ENCODE measurements at places on chromosomes 12 and 14.

GRCh38 chr12:104304261-104305009, 896 bp downstream of the EID3 start:
- DNase-seq: peak; percentile 41

- DNase-seq: no peak
These were observed 894.9 kb downstream of the VRK1 start for GRCh38 chr14:97692084-97692483.

DNA sequence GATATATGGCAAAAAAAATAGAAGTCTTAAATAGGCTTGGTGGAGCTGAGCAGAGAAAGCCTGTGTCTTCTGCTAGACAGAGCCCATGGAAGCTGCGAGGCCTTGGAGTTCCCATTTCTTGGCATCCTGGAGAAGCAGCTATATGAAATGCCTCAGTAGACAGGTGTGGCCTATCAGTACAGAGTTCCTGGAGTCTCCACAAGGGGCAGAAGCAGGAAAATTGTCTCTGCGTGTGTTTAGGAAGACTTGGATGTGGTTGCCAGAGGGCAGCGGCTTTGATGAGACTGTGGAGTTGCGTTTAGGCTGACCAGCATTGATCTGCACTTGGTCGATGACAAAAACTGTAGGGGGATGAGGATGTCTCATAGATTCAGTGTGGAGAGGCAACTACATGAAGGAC, 334.5 kb upstream of the SEL1L start:
- DNase-seq: no peak

DNA sequence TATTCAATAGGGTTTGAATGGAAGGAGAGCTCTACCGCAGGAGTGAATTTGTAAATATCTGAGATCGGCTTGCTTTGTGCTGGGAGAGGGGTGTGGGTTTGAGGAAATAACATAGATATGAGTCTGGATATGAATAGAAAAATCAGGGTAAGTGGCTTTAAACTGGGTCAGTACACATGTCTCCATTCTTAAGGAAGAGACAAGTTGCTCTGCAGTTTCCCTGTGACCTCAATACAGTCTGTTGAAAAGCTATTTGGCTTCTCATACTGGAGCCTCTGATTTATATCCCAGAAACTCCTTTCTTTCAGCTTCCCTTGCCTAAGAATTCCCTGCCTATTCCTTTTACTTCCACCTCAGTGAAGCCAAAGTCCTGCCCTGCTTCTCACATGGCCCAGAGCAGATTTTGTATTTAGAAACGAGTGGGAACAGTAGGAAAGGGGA, 153.5 kb upstream of the ATF7IP start:
- no peak for DNase-seq

- no peak for DNase-seq
These were observed 3.4 kb downstream of the JAG2 start for GRCh38 chr14:105165134-105165704.

DNA sequence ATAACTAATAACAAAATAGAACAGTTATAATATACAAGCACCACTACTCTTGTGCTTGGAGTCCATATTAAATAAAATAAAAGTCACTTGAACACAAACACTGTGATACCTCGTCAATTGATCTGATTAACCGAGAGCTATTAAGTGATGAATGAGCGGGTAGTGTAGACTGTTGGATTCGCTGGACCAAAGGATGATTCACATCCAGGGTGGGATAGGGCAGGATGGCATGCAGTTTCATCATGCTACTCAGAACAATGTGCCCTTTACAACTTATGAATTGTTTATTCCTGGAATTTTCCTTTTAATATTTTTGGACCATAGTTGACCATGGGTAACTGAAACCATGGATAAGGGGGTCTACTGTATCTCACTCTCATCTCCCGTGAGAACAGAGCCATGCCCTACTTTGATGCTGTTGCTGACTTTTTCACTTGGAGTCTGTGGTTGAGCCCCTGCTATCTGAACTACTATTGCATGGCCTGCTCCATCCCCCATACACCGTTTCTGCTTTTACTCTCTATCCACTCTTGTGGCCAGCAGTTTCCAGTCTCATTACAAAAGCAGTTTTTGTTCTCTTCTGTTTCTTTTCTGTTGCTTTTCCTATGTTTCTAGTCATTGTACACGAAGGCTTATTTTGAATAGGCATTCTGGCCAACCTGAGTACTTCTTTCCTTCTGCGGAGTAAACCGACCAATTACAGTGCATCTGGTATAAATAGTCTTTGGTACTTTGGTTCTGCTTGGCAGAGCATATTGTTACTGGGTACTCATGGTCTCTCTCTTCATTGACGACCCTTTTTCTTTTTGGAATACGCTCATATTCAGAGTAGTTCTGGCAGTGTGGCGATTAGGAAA, 12.2 kb downstream of the TMTC2 start:
- no peak for DNase-seq

GRCh38 chr14:23555533-23555881, 564 bp upstream of the THTPA start:
- no peak for DNase-seq

DNA sequence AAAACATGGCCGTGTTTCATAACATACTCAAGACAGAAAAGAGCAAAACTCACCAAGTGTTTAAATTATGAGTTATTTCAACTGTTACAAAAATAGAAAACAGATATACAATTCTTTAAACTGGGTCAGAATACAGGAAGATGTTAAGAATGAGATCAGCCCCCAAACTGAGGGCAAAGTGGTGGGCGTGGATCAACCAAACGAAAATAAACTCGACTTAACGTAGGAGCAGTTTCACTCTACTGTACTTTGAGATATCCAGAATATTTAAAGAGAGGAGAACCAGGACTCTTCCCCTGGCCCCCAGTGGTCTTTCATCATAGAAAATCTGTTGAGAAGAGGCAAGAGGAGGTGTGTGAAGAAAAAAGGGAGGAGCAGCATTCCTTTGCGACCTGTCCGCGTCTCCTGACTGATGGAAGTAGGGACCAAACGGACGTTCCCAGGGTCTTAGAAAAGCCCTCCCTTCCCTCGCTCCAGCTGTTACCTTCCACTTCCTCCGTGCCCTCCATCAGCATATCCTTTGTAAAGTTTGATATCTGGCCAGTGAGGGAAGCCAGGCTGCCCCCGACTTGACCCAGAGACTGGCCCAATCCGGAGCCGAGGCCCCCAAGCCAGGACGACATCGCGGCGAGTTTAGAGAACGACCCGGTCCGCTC, 668 bp downstream of the TRIP11 start:
- DNase-seq: peak; percentile 81

GRCh38 chr14:97456958-97457357, 659.8 kb downstream of the VRK1 start:
- DNase-seq: no peak

- DNase-seq: no peak
These were observed 47.9 kb downstream of the MAP1LC3B2 start for GRCh38 chr12:116607039-116607438.

GRCh38 chr14:104235686-104236085, 97.3 kb downstream of the KIF26A start:
- no peak for DNase-seq

- DNase-seq: no peak
These were observed 102.6 kb downstream of the NCOR2 start for GRCh38 chr12:124464830-124465229.

DNA sequence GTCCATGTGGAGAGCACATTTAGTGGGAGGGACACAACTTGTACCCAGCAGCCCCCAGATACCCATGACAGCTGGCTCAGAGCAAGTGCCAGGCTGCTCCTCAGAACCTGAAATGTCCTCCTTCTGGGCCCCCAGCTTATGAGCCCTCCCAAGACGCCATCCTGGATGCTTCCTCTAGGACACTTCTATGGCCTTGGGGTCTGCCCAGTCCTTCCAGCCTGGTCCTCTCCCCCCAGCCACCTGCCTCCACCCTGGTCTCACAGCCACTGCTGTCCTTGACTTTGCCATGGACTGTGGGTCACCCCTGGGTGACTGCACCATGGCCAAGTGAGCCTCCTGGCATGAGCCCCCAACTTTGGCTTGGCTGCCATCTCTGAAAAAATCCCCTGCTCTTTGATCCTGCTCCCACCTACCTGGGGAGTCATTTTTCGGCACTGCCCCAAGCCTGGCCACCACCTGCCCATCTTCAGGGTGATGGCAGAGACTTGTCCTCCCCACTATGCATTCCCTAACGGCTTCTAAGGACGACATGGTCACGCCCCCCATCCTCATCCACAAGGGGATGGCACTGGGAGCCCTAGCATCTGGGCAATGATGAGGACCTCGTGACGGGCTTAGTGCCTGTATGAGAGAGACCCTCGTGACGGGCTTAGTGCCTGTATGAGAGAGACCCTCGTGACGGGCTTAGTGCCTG, 323.7 kb downstream of the TMEM121 start:
- DNase-seq: no peak

DNA sequence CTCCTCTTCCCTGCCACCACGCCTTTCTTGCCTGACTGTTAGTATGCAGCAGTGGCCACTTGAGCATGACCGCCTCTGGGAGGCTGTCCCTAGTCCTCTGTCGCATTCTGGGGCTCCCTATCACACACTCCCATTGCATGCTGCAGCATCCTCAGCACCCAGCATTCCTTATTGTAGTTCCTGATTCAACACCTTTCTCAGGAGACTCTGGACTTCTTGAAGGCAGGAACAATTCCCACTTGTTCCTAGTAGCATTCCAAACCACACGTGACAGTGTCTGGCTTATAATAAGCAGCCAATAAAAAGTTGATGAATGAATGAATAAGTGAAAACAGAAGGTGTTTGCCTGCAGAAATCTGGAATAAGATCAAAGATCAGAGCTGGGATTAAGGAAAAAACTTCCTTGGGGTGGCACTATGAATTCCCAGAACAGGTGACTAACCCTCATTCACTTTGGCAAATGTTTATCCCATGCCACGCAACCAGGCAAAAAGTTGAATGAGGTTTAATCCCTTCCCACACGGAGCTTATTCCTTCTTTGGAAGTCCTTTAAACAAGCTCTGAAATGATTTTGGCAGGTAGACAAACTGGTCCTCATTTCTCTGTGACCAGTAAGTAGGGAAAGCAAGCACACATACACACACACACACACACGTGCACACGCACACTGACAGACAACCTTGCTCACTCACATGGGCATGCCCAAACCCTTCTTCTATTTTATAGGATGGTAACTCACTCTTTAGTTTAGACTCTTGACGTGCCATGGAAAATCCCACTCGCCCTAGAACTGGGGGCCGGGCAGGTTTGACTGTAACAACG, 26.5 kb downstream of the NTF3 start:
- no peak for DNase-seq

DNA sequence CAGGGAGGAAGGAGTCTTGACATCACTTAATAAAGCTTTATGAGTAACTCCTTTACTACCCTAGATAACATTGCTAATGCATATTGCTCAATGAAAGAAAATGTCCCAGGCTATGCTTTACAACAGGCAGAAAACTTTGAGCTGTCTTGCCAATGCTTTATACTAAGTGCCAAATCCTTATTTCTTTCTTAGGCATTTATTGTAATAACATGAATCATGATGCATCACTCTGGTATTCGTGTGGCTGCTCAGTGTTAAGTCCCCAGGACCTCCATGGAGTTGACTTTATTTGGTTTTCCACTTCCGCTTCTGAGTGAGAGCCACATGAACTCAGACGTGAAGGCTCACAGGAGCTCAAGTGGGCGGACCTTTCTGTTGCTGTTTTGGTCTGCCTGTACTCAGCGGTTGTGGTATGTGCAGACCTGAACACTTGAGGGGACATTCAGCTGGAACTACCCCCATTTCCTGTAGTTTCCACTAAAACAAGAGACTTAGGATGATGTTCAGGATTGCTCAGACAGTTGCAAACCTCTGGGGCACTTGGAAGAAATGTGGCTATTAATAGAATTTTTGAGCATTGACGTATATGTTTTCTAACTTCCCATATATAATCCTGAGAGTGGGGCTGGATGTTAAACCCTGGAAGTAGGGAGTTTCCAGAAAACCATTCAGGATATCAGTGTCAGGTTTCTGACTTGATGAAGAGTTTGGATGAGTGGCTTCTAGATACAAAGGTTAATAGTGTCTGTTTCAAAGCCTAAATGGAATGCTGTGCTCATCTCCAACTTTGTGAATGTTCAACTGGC, 258.6 kb downstream of the MSRB3 start:
- DNase-seq: peak; percentile 100

GRCh38 chr12:106712768-106713167, 61.7 kb upstream of the RIC8B start:
- no peak for DNase-seq

DNA sequence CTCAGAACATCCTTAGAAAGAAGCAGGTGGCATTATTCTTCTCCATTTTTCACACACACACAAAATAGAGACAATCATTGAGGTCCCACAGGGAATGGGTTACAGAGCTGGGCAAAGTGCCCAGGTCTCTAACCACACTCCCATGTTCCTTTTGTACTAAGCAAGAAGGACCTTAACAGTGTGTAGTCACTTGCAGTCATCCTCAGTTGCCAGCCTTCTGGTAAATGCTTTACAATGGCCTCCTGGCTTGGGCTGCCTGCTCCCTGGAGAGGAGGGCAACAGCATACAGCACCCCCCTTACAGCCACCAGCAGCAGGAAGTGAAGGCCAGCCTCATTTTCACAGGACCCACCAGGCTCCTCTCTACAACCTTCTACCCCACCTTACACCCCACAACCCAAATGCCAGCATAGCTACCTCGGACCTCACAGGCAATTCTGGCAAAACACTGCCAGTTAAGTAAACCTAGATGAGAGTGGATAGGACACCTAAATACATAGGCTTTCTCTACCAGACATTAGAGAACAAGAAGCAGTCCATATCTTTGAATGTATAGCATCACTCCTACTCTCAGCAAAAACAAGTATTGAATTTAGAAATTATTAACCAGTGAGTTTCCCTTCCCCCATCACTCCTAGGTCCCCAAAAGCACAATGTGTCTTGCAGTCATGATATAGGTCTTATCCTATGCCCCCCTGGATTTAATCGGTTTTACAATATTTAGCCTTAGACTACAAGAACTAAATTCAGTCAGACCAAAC, 88.1 kb downstream of the PPP2R5E start:
- DNase-seq: peak; percentile 75

- no peak for DNase-seq
These were observed 63.2 kb downstream of the TESC start for GRCh38 chr12:117036046-117036445.

- DNase-seq: no peak
These were observed 49.0 kb downstream of the TMEM117 start for GRCh38 chr12:43884683-43885410.

GRCh38 chr12:106179086-106179485, 40.3 kb upstream of the NUAK1 start:
- no peak for DNase-seq

DNA sequence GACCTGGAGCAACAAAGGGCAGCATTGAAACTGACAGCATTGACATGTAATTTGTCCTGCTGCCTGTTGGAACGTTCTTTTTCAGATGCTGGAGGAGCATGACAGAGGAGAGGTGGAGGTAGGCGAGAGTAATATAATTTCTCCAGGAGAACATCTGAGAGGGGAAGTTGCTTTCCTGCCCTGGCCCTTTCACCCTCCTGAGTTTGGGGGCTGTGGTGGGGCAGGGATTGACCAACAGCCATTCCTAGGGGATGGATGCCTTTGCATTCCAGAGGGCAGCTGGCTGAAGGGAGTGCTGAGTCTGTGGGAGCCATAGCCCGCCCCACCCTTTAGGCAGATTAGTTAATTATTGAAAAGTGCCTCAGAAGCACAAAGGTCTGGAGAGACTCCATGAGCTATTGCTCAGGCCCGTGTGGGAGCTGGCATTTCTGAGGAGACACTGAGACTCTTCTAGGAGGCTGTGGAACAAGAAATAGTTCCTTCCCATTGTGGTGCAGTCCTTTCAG, 73.5 kb downstream of the ARF6 start:
- DNase-seq: peak; percentile 53

- DNase-seq: no peak
These were observed 84.2 kb downstream of the SCARB1 start for GRCh38 chr12:124779161-124780141.

GRCh38 chr14:54395284-54395683, 1.5 kb upstream of the CDKN3 start:
- DNase-seq: no peak
